ENCODE measurements at places on chromosomes 4 and X.
A peak's percentile ranks its signal among the peaks of the same experiment; 100 is the strongest.

GRCh38 chrX:136812286-136812685 lies 31.6 kb upstream of the ARHGEF6 start:
- DNase-seq = no peak

GRCh38 chr4:91058345-91058744 lies 931.2 kb downstream of the CCSER1 start:
- DNase-seq = no peak

GRCh38 chr4:105471566-105472176 lies 2.2 kb downstream of the PPA2 start:
- DNase-seq = peak; percentile 73

GRCh38 chr4:83364312-83364711 lies 29.7 kb upstream of the HPSE start:
- DNase-seq = no peak

DNA sequence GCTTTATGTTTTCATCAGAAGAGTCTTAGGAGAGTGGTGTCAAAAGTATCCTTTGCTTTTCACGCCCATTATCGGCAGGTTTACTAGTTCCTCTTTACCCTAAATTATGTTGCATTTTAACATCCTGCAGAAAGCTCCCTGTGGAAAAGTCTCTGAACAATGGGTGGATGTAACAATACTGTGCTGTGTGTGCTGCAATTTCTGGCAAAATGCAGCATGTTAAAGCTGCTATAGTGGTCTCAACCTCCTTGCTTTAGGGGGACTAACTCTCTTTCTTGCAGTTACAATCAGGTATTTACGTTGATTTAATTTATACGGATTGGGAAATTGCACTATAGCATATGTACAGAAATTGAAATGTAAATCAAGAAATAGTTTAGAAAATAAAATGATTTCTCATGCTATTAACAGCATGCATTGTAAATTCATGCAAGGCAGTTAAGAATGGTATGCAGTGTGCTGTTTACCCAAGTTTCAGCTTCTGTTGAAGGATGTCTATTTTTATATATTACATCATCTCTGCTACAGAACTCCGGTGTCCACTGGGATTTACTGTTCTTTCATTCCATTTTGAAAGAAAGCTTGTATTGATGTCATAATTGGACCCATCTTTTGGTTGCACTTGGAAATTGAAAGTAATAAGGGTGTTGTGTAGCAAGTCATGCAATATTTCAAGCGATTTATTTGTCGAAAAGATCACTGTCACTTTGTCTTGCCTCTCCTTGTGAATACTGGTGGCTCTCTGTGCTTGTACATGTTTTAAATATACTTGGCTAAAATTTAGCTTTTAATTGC lies 145.7 kb downstream of the RAPGEF2 start:
- no peak for DNase-seq

DNA sequence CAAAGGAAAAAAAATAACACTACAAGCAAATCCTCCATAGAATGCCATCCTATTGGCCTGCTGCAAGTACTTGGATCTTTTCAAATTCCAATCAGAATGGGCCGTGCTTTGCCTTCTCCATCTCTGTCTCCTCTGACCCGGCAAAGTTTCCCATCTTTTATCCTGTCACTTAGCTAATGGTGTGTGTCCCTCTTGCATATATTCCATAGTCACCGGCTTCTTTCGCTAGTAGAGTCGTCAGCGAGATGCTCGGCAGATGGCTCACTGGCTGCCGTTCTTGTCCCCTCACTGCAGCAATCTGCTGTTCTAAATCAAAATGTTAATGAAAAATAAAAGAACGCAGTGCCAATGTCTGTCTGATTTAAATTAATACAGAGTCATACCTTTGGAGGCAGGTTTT lies 22.1 kb downstream of the GRIA3 start:
- no peak for DNase-seq

GRCh38 chrX:48590203-48591103 lies 6.8 kb upstream of the WDR13 start:
- no peak for DNase-seq

DNA sequence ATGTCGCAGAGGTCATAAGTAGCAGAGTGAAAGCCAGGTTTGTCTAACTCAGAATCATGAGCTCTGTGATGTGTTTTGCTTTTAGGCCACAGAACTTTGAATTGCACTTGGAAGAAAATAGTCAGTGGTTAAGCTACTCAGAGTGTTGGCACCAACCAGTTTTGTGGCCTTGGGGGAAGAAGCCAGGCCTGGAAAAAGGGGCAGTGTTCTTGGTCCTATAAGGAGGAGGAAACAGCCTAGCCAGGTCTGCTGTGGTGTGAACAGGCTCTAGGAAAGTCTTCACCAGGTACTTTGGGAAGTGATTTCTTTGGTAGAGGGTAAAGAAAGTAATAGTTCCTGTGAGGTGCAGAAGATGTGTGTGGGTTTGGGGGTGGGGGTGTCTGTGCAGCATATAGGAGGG lies 49.2 kb downstream of the FHIP1A start:
- no peak for DNase-seq

GRCh38 chrX:47143894-47144625 lies 442 bp downstream of the NDUFB11 start:
- no peak for DNase-seq

GRCh38 chr4:77450006-77450405 lies 155.6 kb upstream of the CXCL13 start:
- no peak for DNase-seq

DNA sequence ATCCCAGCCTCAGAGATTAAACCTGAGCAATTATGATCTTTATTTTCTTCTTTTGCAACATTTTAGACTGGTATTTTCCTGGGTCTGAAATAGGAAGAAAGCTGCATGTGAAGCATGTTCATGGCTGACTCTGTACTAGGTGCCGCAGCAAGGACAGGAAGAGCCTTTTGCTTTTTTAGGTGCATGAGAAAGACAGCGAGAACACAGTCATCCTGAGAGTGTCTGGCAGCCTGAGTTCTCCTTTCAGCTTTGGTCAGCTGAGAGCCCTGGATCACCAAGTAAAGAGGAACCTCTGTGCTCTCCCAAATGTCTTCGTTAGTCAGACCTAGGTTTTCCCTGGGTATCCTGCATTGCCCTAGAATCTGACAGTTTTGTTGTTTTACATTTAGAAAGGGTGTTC lies 29.8 kb downstream of the FAM149A start:
- no peak for DNase-seq

DNA sequence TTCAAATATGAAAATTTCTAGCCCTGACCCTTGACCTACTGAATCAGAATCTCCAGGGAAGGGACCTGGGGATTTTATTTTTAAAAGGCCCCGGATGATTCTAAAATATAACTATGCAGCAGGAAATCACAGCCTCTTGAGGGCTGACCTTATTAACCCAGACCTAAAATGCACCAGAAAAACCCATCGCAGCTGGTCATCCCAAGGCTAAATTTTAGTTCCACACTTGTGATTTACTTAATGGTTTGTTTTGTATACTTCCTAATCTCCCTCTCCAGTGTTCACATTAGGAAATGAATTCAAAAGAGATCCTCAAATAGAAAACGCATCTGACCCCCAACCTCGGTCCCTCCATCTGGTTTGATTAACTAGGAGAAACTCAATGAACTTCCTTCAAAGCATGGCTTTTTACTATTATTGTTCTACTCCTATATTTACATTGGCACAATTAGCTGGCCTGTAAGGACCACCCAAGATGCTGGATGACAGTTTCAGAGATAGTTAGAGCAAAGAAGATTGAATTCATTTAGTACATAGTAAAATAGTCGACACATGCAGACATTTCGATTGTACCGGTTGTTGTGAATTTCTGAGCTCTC lies 147.8 kb upstream of the MED14 start:
- DNase-seq = no peak

DNA sequence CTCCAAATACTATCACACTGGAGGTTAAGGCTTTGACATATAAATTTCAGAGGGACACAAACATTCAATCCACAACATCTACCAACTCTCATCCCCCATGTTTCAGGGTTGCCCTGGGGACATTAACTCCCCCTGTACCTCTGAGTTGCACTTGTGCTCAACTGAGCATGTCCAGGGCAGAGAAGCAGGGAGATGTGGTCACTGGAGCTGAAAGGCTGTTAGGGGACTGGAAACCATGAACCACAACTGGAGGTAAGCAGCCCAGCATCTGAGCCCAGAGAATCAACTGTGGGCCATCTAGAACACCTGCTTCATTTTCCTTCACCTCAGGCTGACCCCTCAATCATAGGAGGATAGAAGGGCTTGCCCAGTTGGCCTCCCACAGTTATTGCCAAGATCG lies 641.1 kb downstream of the MID1IP1 start:
- no peak for DNase-seq

GRCh38 chr4:107379054-107379869 lies 340.8 kb downstream of the PAPSS1 start:
- no peak for DNase-seq

GRCh38 chr4:173254646-173255045 lies 79.5 kb downstream of the HMGB2 start:
- DNase-seq = no peak

- no peak for DNase-seq
These were observed 45.0 kb downstream of the ETDC start for GRCh38 chrX:135354288-135354687.

DNA sequence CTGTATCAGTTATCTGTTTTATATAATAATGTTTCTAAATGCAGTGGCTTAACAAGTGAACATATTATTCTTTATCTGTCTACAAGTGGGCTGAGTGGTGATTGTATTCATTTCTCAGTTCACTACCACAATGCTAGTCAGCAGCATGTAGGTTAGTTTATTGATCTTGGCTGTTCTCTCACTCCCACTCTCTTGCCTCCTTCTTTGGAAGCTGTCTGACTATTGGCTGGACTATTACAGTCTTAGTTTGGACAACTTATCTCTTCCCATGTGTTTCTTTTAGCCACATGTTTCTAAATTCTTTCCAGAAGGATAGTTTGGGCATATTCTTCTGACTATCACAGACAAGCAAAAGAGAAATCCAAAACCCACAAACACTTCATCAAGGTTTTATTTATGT lies 459.5 kb upstream of the AGA start:
- DNase-seq = no peak

- no peak for DNase-seq
These were observed 51.2 kb upstream of the TADA2B start for GRCh38 chr4:6991771-6992557.

- no peak for DNase-seq
These were observed 3.7 kb downstream of the NKX3-2 start for GRCh38 chr4:13540446-13541175.

DNA sequence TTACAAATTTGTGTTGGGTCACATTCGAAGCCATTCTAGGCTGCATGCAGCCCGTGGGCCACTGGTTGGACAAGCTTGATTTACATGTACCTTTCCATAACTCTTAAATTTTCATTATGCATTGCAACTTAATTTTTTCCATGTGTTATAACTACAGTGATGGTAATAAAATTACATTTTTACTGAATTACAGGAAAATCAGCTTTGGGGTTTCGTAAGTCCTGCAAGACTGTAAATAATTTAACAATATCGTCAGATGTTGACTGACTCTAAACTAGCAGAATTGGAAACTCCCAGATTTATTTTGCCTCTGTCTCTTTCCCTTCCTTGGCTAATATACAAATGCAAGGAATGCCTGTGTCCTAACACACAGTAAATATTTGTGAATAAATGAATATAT lies 88.0 kb upstream of the RAPGEF2 start:
- no peak for DNase-seq

GRCh38 chr4:152689615-152690501 lies 10.1 kb upstream of the TMEM154 start:
- DNase-seq = no peak

DNA sequence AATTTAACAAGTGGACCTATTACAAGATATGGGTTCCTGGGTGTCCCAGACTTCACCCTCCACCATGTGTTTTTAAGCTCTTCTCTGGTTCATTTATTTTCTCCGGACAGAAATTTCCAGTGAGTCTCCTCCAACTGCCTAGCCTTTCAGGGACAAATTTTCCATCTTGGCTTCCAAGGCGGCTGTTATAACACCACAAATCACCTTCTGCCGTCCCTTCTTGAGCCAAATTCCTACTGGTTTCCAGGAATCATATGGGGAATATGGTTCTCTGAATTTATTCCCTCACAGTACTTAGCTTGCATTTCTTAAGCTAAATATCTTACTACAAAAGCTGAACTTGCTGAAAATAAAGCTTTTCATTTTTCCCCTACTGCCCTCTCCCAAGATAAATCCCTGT lies 18.8 kb downstream of the NEXMIF start:
- no peak for DNase-seq

GRCh38 chrX:97026406-97026805 lies 142.7 kb downstream of the RPA4 start:
- no peak for DNase-seq

DNA sequence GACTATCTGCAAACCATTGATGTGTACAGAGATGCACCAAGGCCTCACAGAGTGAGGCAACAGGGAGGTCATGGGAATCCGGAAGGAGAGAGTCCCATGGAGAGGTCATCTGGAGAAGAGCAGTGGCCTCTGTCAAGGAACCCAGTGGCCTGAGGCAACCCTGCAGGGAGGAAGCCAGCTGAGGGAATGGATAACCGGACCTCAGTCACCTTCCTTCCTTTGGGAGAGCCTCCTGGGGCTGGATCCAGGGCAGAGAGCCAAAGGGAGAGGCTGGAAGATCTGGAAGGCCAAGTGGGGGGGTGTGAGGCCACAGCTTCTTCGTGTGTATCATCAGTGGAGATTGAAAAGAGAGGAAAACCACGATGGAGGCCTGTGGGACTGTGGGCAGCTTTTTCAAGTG lies 24.3 kb upstream of the CD38 start:
- DNase-seq = no peak

GRCh38 chr4:15649914-15650545 lies 5.1 kb downstream of the FBXL5 start:
- DNase-seq = peak; percentile 50

DNA sequence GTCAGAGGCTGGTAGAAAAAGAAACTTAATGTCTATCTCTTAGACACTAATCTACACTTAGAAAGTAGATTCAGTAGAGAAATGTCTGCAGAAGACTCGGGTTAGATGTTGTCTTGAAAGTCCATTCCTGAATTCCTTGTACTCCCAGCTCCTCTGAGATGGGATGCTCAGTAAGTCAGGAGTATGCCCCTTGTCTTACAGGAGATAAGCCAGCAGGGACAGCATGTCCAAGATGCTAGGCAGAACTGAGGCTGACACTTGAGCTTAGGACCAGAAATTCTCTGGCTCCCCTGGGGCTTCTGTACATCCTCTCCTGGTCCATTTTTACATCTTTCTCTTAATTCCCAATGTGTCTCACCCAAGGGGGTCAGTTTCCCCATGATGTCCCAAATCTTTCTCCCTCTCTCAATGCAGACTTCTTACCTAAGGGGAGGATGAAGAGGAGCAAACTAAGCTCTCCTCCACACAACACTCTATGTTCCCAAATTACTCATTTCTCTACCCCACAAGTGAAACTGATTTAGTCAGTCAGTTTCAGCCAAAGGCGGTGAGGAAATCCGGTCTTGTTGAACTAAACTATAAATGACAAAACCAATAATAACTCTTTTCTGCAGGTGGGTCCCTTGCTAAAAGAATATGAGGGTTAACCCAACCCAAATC lies 558.2 kb upstream of the DIPK2B start:
- DNase-seq = no peak

DNA sequence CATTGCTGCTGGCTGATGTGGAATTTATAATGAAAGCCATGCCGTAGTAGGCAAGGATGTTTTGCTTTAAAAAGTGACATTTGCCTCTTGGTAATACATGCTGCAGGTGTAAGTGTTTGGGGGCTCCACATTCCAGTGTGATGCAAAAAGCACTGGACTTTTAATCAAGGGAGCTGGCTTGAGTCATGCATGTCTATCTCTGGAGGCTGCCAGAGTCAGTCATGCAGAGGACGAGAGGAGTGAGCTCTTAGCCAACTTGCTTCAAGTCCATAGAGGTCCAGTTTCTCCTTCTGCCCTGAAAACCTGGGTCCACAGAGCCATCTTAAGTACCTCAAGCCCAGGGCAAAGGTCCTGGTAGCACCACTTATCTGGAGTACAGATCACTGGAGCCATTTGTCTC lies 11.6 kb upstream of the CXCL13 start:
- DNase-seq = no peak

- DNase-seq = no peak
These were observed 38.3 kb downstream of the GPAT3 start for GRCh38 chr4:83574247-83574646.
